ENCODE measurements at places on chromosomes 12 and 14.

- no peak for DNase-seq
Measured at GRCh38 chr12:23810329-23810902, 139.1 kb downstream of the SOX5 start.

DNA sequence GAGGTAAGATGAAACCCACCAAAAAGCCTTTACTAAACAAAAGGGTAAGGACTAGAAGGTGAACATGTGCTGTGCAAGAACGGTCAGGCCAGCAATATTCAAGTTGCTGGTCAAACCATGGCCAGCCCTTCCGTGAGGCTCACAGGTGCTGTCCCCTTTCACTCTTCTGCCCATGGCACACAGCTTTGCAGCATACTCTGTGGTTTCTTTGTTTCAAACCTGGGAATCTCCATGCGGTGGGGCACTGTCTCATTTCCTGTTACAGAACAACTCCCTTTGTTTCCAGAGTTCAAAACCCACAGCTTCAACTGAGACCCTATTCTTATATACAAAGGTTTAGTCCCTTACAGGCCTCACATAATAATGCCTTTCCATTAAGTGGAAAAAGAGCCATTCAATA is 1.7 kb upstream of the OVCH1 start:
- DNase-seq = no peak

DNA sequence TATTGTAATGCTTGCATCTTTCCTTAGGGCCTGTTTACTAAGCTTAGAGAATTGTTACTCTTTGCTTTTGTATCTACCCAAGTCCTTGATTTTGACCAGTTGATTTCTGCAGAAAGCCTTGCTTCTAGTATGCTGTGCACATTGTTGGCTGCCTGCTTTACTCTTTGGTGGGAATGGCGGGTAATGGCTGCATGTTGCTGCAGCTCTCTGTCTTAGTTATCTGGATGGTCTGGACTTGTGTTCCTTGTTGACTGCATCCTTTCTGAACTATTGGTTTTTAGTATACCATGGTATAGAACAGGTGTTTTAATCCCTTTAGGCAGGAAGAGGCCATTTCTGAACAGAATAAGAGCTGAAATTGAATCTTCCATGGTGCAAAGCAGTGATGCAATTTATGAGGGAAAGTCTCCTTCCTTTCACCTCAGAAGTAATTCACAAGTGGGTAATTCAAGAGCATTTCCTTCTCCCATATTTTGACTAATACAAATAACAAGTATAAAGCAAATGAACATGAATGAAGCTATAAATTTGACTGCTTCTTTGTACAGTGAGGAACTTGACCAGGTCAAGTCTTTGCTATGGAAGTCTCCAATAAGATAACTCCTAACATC is 466.4 kb downstream of the NPAS3 start:
- no peak for DNase-seq

DNA sequence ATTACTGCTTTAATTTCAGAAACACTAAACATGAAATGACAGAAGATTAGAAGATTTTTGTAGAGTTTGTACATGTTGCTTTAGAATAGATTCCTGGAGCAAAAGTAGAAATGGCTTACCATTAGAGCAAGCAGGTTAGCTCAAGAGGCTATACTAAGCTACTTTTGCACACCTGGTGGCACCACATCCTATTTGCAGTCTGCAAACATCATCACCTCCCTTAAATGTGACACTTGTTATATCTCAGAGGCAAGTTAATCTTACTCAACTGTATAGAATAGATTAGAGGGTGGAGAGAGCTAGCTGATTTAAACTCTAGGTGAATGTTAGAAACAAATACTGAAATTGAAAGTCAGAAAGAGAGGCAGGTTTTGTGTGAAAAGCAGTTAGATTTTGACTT is 30.7 kb upstream of the OR4E1 start:
- DNase-seq = no peak

DNA sequence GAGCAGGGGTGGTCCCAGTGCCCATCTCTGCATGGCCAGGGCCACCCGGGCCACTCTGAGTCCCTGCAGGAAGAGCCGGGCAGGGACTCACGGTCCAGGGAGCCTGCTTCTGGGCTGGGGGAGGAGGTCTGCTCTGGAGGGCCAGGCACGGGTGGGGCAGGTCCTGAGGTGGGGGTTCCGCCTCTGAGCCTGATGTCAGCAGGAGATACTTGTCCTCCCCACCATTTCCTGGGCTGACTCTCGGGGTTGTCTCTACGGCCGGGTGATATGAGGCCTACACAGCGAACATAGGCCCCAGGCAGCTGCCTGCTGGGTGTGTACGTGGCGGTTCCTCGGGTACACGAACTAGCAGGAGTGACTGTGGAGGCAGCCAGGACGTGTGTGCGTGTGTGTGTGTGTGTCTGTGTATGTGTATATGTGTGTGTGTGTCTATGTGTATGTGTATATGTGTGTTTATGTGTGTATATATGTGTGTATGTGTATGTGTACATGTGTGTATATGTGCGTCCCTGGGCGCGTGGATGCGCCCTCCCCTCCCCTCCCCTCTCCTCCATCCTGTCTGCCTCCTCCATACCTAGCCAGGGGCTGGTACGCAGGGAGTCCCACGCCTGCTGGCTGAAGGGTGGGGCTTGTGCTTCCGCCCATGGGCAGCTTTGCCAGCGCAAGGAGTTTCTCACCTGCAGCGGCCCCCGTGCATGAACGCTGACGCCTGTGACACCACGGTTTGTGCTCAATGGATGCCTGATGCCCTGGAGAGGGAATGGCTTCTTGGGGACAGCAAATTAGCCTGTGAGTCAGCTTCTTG is 30.4 kb upstream of the TRAF3 start:
- DNase-seq = no peak

- DNase-seq = no peak
Measured at GRCh38 chr12:87921621-87922020, 107.6 kb downstream of the C12orf50 start.

Data from T-helper 1 cell (primary cell).